Pericardium fibroblast (primary cell): ENCODE measurements at places on chromosomes 4 and X. TPM values are rescaled to one million over a fixed set of nuclear protein-coding genes. Genes with fewer than 3 reads are reported as not detected.

Gene UGT2B15
- total RNA-seq, result not detected in 2 replicates

Gene GPR34
- total RNA-seq, result not detected in 2 replicates

Gene TRAPPC11
- 26.7 and 34.5 TPM in 2 replicates for total RNA-seq

Gene PLXNB3
- 1.6 and 7.5 TPM in 2 replicates for total RNA-seq

Gene XPNPEP2
- 5.7 and 13.9 TPM in 2 replicates for total RNA-seq
